ENCODE measurements at places on chromosomes 11 and 22. TPM values are rescaled to one million over a fixed set of nuclear protein-coding genes. Genes with fewer than 3 reads are reported as not detected.

DDX6 gene
- 121 TPM for total RNA-seq

KCNQ1OT1 gene
- total RNA-seq = 4.4 TPM

MOV10L1 gene
- 0.38 TPM for total RNA-seq

DNAL4 gene
- 26.5 TPM for total RNA-seq

- no peak overlapping the region for H3K4me3 ChIP-seq
- H3K4me1 ChIP-seq = no peaks in the 10 kb centered on the region
- DNase-seq = no peak
- H3K36me3 ChIP-seq = no peaks in the 10 kb centered on the region
Observed at GRCh38 chr22:22746963-22747933, 102.8 kb downstream of the GGTLC2 start.

- H3K27ac ChIP-seq = peak overlapping the region; percentile 91
- H3K4me3 ChIP-seq = no peak overlapping the region
- H3K4me1 ChIP-seq = peaks cover 62% of the 10 kb centered on the region
- no peak for DNase-seq
- no peaks in the 10 kb centered on the region for H3K36me3 ChIP-seq
Observed at GRCh38 chr22:46081831-46082210, 68.5 kb upstream of the PPARA start.
